Left ventricle myocardium superior (tissue), 1 donor: ENCODE measurements at places on chromosomes 4 and X. TPM values are rescaled to one million over a fixed set of nuclear protein-coding genes. Genes with fewer than 3 reads are reported as not detected.

Gene PLCXD1
- 6.8 TPM for total RNA-seq

Gene PFKFB1
- 0.22 TPM for total RNA-seq

Gene DIPK2B
- total RNA-seq: 20.8 TPM

Gene FAM47C
- total RNA-seq: not detected

Gene WNK3
- total RNA-seq: 0.92 TPM

- no peak for DNase-seq
Measured at GRCh38 chr4:4789462-4789861, 70.0 kb upstream of the MSX1 start.

DNA sequence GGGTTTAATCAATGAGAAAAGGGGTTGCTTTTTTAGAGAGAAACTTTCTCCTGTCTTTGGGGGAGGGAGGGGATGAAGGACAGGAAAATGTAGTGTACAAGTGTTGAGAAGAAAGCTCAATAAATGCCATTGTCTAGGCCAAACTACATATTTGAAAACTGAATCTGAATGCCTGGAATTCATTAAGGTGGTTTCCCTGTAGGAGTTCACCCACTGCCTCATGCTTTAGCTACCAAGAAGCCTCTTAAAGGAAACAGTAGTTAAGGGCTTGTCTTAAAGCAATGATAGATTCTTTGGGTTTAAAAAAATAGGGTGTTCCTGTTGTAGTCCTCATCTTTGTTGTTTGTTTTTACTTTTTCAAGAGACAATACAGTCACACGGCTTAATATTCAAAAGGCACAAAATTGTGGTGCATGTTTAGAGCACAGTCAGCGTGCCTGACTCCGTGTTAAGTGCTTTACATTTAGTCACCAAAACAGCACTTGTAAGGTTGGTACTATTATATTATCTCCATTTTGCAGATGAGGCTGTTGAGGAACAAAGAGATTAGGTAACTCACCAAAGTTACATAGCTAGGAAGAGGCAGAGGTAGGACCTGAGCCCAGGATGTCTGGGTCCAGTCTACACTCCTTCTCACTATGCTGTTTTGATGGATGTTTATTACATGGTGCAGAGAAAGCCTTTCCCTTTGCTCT is 46.0 kb downstream of the FNIP2 start:
- DNase-seq: no peak

DNA sequence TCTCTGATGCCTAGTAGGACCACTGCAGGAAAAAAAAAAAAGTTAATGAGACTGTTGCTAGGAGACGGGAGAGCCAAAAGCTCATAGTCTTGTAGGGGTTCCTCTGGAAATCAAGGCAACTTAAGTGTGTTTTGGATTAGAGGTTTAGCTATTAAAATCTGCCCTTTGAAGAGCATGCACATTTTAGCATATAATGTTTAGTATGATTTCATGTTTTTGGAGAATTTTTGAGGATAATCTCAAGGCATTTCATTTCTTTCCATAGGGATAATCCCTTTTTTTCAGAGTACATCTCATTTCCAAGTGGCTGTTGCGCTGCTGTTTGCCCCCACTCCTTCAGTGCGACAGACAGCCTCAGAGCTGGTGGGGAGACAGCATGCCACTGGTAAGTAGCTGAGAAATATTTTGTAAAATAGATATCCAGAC is at the start of gene LINC00632:
LINC00632 (plus strand) TSS at position 339 of the 426 bp plus-strand sequence.
- no peak for DNase-seq

DNA sequence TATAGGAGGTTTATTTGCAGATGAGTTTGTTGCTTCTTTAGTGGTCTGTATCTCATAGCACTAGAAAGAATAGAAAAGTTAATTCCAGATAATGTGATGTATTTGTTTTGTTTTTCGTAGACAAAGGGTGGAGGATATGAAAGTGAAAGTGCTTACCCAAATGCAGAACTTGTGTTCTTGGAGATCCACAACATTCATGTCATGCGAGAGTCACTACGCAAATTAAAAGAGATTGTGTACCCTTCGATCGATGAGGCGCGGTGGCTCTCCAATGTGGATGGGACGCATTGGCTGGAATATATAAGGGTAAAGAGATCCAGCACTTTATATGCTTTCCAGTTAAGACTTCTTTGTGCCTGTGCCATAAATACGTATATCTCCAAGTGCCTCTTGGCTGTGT is 43.3 kb downstream of the MTMR1 start:
- no peak for DNase-seq

DNA sequence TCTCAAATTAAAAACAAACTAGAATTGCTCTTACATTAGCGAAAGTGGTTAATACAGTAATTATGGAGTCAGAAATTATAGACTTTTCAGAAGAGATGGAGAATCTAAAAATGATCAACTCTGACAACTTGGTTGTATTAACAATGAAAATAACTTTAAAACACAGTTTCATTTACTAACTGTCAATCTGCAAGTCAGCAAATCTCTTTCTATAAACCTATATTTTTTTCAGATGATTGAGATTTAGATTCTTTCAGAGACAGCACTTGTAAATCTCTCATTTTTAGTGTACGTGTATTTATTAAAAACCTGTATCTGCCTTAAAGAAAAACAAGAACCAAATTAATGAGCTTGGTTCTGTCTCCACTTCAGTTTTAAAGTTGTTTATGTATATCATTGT is 311.4 kb downstream of the EPHA5 start:
- DNase-seq: no peak

- DNase-seq: no peak
Measured at GRCh38 chr4:104941661-104942062, 205.0 kb upstream of the TET2 start.

DNA sequence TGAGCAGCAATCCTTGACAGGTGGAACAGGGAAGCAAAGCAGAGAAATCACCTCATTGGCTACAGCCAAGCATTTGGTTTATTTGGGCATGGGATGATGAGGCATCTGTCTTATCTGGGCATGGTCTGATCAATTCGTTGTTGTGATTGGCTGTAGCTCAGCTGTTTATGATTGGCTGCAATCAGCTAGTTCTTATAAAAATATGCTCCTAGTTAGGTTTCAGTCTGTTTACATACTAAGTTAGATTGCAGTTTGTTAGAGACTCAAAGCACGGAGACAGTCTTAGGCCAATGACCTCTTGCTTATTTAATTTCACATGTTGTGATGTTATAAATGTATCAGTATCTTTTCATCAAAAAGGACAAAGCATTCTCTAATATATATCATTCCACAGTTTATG is 312.0 kb downstream of the PDGFC start:
- DNase-seq: no peak

DNA sequence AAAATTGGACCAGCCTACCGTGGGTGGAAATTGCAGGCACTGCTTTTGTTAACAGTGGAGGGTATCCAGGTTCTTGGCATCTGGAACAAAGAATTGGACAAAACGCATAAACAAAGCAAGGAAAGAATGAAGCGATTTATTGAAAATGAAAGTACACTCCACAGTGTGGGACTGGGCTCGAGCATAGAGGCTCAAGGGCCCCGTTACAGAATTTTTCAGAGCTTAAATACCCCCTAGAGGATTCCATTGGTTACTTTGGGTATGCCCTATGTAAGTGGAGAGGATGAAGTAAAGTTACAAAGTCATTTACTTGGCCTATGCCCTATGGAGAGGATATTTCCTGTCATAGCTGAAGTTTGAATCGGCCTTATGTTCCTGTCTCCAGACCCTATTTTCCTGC is 85.3 kb downstream of the GLUD2 start:
- DNase-seq: no peak
